K562 (cell line): ENCODE measurements at places on chromosomes 16 and 17. TPM values are rescaled to one million over a fixed set of nuclear protein-coding genes. Genes with fewer than 3 reads are reported as not detected.
A peak's percentile ranks its signal among the peaks of the same experiment; 100 is the strongest.

DNA sequence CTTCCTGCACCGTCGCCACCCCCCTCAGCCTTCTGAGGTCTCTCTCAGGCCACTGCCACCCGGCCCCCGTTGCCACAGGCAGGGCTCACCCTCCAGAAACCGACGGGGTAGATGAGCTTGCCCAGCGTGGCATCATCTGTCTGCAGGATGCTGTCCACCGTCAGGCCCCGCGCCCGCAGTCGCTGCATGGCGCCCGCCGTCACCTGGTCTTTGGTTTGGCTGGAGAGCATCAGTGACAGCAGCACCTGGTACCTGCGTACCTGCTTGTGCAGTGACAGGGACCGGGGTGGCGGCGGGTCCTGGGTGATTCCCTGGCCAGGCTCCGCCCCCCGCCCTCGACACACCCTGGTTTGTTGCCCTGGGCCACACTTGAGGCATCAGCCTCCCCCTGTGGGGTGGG lies 3.1 kb downstream of the NTHL1 start:
- no peak for DNase-seq
- peaks cover 11% of the 10 kb centered on the region; the same call in 2 of the 3 replicates for H3K4me1 ChIP-seq
- H3K27ac ChIP-seq = no peak overlapping the region
- H3K36me3 ChIP-seq = peaks cover 23% of the 10 kb centered on the region; the same call in 1 of the 3 replicates
- no peak overlapping the region for H3K4me3 ChIP-seq

GRCh38 chr17:35074711-35075707 lies 11.5 kb upstream of the RFFL start:
- H3K27me3 ChIP-seq = no peaks in the 10 kb centered on the region
- no peak overlapping the region for H3K27ac ChIP-seq
- H3K4me1 ChIP-seq = no peaks in the 10 kb centered on the region

EFCAB5 gene
- total RNA-seq = not detected in 2 replicates

DNA sequence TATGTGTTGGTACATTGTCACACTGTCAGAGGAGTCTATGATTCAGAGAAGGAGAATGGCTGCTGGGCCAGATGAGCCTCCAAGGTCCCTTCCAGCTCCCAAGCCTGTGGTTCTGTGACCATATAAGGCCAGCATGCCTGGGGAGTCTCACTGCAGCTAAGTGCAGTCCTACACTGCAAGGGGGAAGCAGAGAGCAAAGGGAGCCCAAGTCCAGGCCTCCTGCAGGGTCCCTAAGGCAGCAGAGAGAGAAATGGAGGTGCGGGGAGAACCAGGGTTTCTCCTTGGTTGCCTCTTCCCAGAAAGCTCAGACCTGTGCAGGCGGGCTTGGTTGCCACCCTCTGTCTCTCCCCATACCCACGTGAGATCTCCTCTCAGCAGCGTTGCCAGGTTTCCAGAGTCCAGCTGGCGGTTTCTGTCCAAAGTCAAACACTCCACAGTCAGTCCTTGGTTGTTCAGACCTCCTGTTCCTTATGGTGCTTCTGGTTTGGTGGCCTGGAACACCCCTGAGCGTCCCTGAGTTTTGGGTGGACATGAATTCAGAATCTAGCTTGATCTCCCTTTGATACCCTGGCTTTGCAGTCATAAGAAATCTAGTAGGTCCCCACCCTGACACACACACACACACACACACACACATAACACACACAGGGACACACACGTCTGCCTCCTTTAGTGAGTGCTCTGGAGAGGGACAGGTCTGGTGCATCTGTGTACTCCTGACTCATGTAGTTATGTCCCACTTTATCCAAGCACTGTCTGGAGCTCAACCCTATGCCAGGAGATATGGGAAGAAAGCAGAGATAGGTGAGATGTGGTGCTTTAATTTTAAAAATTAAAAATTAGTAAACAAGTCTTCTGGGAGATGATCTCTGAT lies 78.8 kb downstream of the GNAO1 start:
- peak; percentile 69 for DNase-seq
- H3K4me3 ChIP-seq = no peak overlapping the region
- peaks cover 20% of the 10 kb centered on the region; the same call in 2 of the 3 replicates for H3K4me1 ChIP-seq
- no peak overlapping the region for H3K27ac ChIP-seq
- no peaks in the 10 kb centered on the region for H3K27me3 ChIP-seq

- H3K4me1 ChIP-seq = peaks cover 59% of the 10 kb centered on the region
- H3K27ac ChIP-seq = no peak overlapping the region
- DNase-seq = no peak
- H3K27me3 ChIP-seq = no peaks in the 10 kb centered on the region
- H3K36me3 ChIP-seq = peaks cover 1% of the 10 kb centered on the region; the same call in 2 of the 3 replicates
- no peak overlapping the region for H3K4me3 ChIP-seq
These were observed 3.9 kb downstream of the TSPOAP1 start for GRCh38 chr17:58324409-58325288.

CMTM4 gene
- 19.5 and 19.9 TPM in 2 replicates for total RNA-seq

DNA sequence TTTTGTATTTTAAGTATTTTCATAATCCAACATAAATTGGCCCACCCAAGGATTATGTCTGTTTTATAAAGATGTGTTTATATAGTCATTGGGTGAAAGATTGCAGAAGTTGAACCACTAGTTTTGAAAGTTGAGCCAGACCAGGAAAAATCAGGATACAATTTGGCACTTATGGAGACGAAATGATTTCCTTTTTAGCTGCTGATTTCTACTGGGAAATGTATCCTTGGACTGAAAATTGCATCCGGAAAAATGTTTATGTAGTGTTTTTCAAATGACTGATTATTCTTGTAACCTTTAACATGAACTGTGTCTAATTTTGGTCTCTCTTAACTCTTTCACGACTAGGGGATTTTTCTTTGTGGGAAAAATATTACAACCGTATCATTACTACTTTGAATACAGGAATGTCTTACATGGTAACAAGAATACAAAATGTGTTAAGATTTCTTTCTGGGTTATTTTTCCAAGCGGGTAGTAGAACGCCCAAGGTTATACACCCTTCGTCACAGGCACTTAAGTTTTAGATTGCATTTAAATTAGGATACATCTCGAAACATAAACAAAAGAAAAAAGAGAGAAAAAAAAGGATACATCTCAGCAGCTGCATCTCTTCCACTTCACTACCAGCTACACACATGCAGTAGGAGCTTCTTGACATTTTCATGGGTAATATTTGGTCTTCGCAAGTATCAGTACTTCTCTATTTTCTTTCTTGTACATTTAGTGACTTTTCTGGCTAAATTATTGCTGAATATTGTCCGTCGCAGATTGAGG lies 273.0 kb upstream of the TBX2 start:
- peaks cover 7% of the 10 kb centered on the region for H3K27me3 ChIP-seq
- no peaks in the 10 kb centered on the region for H3K4me1 ChIP-seq
- no peak overlapping the region for H3K4me3 ChIP-seq

- peak; percentile 27 for DNase-seq
- peaks cover 53% of the 10 kb centered on the region for H3K4me1 ChIP-seq
- H3K4me3 ChIP-seq = no peak overlapping the region
- H3K27me3 ChIP-seq = no peaks in the 10 kb centered on the region
These were observed 5.0 kb upstream of the NPRL3 start for GRCh38 chr16:143456-143855.
